Esophagus squamous epithelium (tissue), 5 donors: ENCODE measurements at places on chromosomes 11 and 22.

DNA sequence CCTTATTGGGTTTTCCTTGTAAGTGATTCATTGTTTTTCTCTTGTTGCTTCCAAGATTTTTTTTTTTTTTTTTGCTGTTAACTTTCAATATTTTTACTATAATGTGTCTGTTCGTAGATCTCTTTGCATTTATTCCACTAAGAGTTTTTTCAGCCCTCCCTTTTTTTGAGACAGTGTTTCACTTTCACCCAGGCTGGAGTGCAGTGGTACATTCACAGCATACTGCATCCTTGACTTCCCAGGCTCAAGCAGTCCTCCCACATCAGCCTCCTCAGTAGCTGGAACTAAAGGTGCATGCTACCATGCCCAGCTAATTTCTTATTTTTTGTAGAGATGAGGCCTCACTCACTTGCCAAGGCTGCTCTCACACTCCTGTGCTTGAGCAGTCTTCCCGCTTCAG is 1282.0 kb upstream of the CNTN5 start:
- DNase-seq: no peak

- no peak for DNase-seq
These were observed 46.5 kb downstream of the NEU3 start for GRCh38 chr11:75035256-75035655.

DNA sequence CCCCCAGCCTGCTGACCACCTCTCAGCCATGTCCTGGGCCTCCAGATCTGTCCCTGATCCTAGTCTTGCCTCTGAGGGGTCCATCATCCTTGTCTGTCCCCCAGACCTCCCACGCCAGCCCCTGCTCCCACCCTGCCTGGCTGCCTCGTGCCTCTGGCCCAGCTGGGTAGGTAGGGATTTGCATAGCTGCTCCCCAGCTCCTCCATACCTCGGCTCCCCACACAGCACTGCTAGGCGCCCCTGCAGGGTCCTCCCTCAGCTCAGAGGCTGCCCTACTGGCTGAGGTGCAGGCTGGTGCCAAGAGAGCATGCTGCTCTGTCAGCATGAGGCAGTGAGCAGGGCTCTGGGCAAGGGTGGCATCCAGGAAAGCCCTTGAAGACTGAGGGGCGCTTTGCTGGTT is 47.7 kb downstream of the NFAM1 start:
- DNase-seq: no peak

GRCh38 chr11:44356351-44356750 is 46.4 kb upstream of the ALX4 start:
- no peak for DNase-seq

GRCh38 chr11:120510406-120511115 is 987 bp upstream of the GRIK4 start:
- no peak for DNase-seq

- DNase-seq: no peak
These were observed 978 bp upstream of the CLDN5 start for GRCh38 chr22:19525116-19525660.

GRCh38 chr11:133965031-133965601 is 8.3 kb upstream of the IGSF9B start:
- DNase-seq: no peak

DNA sequence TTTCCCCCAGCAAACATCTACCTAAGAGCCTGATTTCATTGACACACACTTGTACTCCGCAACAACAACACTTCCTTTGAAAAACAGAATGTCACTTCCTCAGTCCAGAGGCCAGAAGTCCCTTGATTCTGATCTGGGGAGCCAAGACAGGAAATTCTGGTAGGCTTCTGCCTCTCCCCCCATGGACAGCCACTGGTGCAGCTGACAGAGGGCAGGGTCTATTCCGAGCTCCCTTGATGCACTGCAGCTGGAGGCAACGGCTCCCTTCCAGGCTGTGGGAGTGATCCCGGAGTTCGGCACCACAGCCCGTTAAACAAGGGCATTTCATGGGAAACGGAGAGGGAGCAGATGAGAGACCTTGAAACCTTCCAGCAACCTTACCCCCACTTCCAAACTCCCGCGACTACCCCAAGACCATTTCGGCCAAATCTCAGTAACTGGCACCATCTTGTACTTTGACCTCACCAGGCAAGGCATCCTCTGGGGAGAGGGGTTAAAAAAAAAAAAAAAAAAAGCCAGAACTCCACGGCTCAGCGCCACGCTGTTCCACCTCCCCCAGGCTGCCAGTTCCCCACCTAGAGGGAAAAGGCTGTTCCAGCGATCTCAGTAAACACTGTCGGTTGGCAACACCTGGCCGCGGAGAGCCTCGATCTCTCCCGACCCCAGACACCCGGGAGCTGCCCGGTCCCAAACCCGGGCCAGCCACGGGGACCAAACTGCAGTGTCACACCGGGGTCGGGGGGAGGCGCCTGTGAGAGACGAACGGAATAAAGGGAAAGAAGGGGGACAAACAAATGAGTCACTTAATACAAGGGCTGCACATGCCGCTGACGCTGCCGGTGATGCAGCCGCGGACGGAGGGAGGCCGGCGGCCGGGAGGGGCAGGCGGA is 1.1 kb downstream of the GAB2 start:
- DNase-seq: peak; percentile 23

GRCh38 chr11:44185522-44185921 is 90.0 kb downstream of the EXT2 start:
- no peak for DNase-seq

- DNase-seq: no peak
These were observed 227.5 kb downstream of the MIAT start for GRCh38 chr22:26884921-26885320.

DNA sequence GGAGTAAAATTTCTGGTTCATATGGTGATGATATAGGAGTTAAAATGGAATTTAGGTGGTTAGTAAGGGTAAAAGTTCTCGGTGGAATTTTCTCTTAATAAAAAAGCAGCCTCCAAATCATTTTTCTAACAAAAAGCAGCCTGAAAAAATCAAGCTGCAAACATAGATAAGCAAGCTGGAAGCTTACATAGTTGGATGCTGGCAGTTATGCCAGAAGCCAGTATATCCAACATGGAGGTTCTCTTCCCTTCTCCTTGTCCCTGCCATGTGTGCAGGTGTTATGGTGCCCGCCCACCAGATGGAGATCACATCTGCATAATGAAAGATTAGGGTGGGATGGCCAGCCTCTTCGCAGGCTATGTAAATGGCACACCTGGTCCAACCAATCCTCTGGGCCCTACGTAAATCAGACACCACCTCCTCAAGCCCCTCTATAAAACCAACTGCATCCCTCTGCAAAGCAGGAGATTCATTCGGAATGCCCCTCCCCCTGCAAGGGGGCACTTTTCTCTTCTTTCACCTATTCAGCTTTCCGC is 22.4 kb downstream of the PIWIL3 start:
- DNase-seq: no peak

- no peak for DNase-seq
These were observed 99.5 kb upstream of the API5 start for GRCh38 chr11:43212279-43212678.
